ENCODE measurements at places on chromosomes 7 and 10.

DNA sequence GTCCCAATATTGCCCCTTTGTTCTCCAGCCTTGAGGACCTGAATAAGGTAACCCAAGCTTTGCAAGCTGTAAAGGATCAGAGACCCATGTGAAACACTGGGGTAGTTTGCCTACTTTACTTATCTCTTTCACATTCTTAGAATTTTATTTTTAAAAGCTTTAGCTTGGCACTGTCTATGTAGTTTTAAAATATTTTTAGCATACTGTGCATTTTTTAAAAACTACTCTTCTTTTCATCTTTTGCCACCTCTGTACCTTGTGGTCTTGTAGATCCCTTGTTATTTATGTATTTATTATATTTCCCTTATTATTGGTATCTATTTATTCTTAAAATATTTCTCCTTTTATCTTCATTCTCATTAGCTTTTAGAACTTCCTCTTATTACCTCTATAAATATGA, 12.0 kb upstream of the PTPRZ1 start:
- no peak for DNase-seq

GRCh38 chr7:76265299-76265698, 37.2 kb upstream of the HSPB1 start:
- DNase-seq: no peak

GRCh38 chr7:100867776-100868485, 744 bp downstream of the TRIP6 start:
- no peak for DNase-seq

GRCh38 chr7:1136841-1137516, 23.0 kb downstream of the ZFAND2A start:
- no peak for DNase-seq

- DNase-seq: no peak
These were observed 650.9 kb upstream of the GALNT17 start for GRCh38 chr7:70480927-70481569.

GRCh38 chr10:78857193-78857592, 211.6 kb upstream of the ZMIZ1 start:
- no peak for DNase-seq

- DNase-seq: no peak
These were observed 89.2 kb downstream of the ADCY1 start for GRCh38 chr7:45663167-45663921.

GRCh38 chr10:71946700-71947099, 17.5 kb upstream of the CHST3 start:
- DNase-seq: no peak

GRCh38 chr10:62092301-62093030, 176.2 kb downstream of the RTKN2 start:
- no peak for DNase-seq

DNA sequence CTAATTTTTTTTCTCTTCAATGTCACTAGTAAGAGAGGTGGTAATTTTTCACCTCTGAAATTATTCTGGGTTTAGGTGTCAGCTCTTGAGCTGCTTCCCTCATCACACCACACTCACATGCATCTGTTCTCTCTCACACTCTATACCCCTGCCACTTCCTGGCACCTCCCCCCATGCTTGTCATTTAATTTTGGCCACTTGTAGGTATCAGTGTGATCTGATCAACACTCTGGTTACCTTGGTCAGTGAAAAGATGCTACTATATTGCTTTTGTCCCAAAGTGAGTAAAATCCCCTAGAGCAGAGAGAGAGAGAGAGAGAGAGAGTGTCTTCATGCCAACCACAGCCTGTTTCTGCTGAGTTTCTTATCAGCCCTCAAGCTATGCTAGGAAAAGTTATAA, 42.5 kb downstream of the STK17A start:
- no peak for DNase-seq

DNA sequence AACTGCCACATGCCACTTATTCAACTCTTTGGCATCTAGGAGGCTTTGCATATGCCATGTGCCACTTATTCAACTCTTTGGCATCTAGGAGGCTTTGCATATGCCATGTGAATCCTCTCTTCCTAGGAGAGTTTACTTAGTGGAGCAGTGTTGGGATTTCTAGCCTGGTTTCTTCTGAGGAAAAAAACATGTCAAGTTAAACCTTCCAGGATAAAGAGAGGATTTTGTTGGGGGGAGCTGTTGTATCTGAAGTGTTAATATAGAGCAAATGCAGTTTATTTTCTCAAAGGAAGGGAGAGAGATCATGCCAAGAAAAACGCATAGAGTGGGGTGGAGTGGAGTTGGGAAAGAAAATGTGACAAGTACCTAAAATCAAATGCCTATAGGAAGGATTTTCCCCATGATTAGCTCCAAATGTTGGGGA, 91.5 kb downstream of the MCU start:
- no peak for DNase-seq

GRCh38 chr7:94584113-94584512, 71.8 kb downstream of the SGCE start:
- DNase-seq: no peak

Data from NCI-H1436 treated with DMSO at 0.1 percent for 48 hours (cell line).